Non-pigmented ciliary epithelial cell (primary cell): ENCODE measurements at places on chromosomes 7 and 10.

DNA sequence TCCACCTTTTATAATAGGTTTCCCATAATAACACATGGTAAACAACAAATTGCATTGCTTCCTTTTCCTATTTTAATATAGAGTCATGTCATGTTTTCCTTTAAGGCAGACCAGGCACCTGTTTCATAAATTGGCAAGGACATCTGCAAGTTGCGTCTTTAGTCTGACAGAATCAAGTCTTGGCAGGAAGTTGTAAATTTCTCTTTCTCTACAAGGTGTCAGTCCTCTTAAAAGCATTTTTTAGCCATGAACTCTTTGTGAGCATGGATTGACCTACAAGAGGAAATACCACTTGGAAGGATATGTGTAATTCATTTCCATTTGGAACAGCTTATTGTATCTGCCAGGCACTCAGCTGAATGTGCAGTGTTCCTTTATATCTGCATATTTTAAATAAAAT is 176.8 kb downstream of the PRKG1 start:
- no peak for DNase-seq

DNA sequence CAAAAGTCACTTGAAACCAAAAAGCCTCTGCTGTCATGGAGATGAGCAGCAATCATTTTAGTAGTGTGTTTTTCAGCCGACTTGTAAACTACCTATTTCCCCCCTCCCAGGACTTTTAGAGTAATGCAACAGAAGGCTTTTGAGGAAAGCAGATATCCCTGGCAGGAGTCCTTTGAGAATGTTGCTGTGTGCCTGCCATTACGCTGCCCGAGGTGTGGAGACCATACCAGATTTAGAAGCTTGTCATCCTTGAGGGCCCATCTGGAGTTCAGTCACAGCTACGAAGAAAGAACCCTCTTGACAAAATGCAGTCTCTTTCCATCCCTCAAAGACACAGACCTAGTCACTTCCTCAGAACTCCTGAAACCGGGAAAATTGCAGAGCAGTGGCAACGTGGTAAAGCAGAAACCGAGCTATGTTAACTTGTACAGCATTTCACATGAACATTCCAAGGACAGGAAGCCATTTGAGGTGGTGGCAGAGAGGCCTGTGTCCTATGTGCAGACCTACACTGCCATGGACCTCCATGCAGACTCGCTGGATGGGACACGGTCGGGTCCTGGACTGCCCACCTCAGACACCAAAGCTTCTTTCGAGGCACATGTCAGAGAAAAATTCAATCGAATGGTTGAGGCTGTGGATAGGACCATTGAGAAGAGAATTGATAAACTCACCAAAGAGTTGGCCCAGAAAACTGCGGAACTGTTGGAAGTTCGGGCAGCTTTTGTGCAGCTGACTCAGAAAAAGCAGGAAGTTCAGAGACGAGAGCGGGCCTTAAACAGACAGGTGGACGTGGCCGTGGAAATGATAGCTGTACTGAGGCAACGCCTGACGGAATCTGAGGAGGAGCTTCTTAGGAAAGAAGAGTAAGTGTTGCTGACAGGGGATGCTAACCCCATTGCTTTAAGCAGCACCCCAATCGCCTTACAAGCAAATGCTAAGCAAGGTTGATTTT is 2.2 kb downstream of the ZNF365 start:
- DNase-seq: no peak

GRCh38 chr7:29917641-29918040 is 72.0 kb downstream of the SCRN1 start:
- no peak for DNase-seq

- DNase-seq: no peak
Measured at GRCh38 chr7:88169717-88170320, 50.0 kb downstream of the SRI start.

GRCh38 chr7:99393355-99394187 is 14.8 kb downstream of the PDAP1 start:
- DNase-seq: no peak

GRCh38 chr10:74589226-74589673 is 237.2 kb upstream of the KAT6B start:
- DNase-seq: peak; percentile 87

DNA sequence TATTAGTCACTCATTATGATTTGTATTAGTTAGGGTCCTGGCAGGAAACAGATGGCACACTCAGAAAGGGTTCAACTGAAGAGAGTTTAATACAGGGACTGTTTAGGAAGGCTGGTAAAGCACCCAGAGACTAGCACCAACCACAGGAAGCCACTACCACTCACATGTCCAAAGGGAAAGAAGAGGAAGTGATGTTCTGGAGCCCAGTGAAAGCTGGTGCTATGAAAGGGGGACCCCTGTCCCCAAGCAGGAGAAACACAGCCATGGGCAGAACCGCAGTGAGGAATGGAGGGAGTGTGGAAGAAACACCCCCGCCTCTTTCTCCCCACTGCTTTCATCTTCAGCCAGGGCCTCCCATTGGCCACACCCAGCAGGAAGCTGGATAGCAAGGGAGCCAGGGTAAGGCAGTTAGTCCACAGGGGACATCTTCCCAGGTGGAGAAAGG is 3.2 kb upstream of the VSIR start:
- DNase-seq: no peak

DNA sequence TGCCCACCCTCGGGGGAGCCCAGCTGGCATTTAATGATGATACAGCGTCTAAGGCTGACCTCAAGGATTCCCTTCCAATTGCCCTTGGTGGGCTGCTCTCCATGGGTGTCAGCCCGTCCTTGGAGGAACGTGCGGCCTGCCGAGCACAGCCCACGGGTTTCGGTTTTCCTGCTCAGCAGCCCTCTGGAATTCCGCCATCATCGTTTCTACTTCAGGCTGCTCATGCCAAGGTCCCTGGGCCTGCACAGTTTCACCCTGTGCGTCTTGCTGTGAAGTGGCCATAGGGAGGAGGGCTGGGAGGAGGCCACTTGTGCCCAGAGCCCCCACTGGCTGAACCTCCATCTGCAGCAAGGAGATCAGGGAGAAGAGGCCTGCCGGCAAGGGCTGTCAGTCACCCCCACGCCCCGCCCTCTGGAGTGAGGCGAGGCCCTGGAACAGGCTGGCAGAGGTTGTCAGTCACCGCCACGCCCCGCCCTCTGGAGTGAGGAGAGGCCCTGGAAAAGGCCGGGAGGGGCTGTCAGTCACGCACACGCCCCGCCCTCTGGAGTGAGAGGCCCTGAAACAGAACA is 82.8 kb downstream of the CHST15 start:
- no peak for DNase-seq

DNA sequence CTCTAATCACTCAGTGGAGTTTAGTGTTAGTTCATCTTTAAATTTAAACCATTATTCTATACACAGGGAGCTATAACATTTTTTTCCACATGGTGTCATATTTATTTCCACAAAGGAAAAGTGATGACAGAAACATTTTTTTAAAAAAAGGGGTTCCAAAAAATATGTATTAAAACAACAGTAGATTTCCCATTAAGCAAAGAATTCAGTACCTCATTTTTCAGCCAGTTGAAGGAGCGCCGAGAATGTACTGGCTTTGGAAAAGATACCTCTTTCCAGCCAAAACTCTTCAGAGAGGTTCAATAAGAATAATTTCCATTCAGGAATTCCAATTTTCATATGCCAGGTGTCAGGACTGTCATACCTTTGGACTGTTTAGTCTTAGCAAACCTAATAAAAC is 250.5 kb upstream of the MEOX2 start:
- no peak for DNase-seq

- no peak for DNase-seq
Measured at GRCh38 chr7:44673771-44674170, 67.3 kb downstream of the OGDH start.

DNA sequence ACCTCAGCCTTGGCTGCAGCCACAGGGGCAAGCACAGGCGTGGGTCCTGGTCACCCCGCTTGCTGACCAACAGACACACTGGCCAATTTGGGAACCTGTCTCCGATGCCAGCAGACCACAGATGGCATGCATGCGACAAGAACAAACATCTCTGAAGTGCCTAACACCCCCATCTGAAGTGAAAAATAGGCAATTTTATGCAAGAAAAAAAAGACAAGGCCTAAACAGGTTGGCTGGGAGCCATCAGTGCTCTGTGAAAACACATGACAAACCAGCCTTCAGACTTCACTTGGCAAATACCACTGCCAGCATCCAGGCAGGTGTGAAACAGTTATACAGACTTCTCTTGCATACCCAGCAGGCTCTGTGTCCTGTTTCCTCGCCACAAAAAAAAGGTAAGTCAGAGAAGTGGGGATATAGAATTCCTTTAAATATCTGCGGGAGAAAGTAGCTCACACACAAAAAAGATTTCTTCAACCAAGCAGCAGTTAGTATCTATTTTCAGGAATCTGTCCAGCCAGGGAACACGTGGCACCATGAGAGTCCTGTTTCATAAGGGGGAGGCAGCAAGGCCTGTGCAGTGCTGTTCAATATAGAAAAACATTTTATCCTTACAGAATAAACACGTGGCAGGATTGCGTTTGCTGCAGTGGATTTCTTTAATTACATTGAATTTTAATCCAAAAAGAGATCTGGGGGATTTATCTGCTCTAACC is 293.4 kb upstream of the MKLN1 start:
- DNase-seq: no peak

GRCh38 chr7:38232502-38233366 is 40.7 kb downstream of the TARP start:
- no peak for DNase-seq

DNA sequence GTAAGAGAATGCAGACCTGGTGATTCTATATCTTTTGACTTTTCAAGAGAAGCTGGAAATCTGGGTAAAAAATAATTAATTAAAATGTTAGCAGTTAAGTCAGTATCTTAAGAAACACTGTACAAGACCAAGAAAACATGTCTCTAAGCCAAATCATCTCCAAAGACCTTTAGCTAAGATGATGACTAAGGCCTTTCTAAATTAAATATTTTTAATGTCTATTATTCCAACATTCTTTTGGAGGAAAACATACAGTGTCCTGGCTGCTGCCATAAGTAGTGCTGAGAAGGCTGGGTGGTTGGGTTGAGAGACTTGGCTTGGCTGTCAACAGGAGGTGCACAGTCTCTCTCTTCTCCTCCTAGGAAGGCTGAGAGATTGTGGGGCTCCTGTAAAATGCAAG is 20.3 kb downstream of the STARD3NL start:
- no peak for DNase-seq
